ENCODE measurements at places on chromosomes 6 and 20.

DNA sequence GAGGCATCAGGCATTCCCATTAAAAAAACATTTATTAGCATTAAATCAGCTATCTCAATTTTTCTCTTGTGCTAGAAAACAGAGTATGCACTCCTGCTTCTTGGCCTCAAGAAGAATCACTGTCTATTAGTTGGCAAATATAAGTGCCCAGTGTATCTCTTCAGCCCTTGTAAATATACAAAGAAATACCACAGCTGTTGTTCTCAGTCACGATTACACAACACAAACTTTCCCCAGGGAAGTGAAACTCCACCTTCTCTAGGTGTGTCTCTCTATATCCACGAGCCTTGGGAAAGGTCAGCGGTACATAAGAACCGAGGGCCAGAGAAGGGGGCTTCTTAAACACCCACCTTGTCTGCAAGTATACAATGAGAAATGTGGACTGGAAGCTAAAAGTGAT lies 194.7 kb downstream of the PKHD1 start:
- no peak for DNase-seq

DNA sequence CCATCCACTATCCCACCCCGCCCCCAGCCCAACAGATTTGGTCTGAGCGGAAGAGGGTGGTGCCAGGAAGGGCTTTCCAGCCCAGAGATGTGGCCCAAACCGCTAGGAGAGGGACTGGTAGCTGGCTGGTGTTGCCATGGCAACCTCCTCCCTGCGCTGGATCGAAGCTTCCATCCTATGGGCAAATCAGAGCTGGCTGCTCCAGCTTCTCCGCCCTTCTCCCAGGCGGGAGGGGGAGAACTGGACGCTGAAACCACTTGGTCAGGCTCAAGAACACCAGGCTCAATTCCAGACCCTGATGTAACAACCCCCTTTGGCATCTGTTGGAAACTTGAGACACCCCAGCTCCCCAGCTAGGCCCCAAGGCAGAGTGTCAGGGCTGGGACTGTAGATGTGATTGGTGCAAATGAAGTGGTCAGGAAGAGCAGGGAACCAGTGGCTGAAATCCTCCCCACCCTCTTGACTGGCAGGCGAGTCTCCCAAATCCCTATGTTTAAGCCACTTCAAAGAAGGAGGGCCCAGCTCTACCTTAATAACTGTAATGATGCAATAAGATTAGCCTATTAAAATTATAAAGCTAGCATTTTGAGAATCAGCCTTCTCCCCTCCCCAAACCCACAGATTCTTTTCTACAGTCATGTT lies 4.2 kb downstream of the RIMS4 start:
- DNase-seq, result no peak

DNA sequence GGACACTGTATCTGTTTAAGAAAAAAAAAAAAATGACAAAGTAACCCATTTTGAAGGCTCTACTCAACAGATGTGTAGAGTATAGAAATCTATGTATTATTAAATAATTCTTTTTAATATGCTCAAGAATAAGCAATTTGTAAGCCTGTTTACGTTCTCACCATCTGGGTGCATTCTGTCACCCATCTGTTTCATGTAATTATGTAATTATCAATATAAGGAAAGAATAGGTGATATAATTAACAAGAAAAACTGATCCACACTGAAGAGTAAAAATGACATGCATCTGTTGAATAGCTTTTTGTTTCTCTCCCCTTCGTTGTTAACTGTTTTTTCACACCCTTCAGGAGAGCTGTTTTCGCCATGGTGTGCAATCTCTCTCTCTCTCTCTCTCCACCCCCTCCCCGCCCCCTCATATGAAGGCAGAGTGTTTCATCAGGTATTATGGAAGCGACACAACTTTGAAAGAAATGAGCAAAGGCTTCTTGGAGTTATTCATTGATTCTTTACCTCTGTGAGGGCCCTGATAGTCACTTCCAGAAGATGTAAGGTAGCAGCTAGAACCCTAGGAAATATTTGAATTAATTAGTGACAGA lies 154.3 kb upstream of the INSM1 start:
- DNase-seq, result no peak

- DNase-seq, result no peak
These were observed 7.8 kb downstream of the SGK1 start for GRCh38 chr6:134309983-134310605.

- no peak for DNase-seq
These were observed 100.0 kb downstream of the CRYBG1 start for GRCh38 chr6:106460481-106460880.

DNA sequence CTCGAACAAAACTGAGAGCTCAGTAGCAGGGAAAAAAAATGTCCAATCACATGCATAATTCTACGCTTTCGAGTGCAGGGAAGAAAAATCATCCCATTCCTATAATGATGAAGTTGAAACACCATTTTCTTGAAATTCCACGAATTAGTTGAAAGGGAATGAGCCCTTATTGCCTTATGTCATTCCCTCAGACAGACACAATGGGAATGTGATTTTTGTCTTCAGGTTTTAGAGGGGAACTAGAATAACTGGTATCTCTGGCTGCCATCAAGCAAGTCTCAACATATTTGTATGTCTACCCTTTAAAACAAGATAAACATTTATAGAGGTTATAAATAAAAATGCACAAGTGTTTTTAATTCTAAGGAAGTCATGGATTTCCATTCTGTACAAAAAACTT lies 87.9 kb downstream of the KIF13A start:
- no peak for DNase-seq

DNA sequence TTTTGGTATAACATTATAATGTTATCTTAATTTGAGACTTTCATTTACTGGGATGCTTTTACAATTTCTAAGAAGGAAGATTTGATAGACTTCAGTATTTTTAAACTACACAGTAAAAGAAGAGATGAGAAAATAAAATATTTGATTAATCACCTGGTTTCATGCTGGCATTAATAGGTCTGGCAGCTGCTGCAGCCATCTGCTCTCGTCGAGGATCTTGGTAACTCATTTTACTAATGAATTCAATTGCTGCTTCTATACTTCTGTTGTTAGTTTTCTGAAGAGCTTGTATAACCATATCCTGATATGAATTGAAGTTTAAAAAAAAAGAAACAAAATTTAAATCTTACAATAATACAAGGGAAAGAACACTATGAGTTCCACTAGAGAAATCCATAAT lies 23.0 kb downstream of the LATS1 start:
- no peak for DNase-seq

DNA sequence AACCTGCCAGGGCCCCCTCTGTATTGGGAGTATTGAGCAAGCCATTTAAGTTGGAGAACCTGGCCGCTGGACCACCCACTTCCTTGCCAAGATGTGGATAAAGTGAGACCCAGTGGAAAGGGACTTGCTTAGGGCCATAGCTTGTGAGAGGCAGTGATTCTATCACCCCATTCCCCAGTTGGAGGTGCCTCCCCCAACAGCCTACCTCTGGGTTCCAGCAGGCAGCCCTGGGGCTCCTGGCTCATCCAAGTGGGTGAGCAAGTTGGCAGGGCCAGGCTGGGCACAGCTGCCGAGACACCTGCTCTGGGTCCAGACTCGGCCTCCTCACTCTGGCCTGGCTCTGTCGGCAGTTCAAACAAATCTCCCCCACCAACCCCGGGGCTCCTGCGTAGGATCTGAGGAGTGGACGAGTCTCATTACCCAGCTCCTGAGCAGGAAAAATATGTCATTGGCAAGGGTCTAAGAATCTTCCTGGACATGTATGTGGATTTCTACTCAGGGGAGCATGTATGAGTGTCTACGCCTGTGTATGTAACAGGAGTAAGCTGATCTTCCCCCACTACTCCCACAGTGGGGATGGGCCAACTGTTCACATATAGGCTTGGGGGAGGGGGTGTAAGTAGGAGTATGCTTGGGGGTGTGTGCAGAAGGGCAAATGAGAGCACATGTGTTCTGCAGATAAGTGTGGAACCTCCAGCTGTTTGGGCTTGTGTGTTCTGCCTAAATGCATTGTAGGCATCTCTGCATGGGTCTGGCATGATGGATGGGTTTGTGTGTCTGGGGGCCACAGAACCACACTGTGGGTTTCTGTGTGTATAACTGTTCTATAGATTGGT lies 1.9 kb downstream of the ID1 start:
- DNase-seq, result no peak

DNA sequence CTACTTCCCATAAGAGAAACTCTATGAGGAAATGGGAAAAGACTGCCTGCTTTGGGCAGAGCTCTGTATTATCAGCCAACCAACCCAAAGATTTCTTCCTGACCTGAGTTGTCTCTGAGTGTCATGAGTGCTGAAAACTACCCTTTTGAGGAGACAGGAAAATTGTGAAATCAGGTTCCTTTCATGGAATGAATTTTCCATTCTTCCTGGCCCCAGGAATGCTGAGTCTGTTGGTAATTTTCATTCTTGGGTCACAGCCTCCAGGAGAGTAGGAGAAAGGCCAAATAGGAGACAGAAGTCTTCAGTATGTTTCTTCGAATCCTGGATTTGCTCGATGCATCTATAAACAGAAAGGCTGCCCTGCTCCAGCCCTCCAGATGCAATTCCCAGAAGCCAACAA lies 53.6 kb downstream of the SCML4 start:
- no peak for DNase-seq

GRCh38 chr20:43942201-43942590 lies 27.5 kb downstream of the TOX2 start:
- no peak for DNase-seq

- DNase-seq, result no peak
These were observed 23.4 kb upstream of the APMAP start for GRCh38 chr20:25015986-25016385.

DNA sequence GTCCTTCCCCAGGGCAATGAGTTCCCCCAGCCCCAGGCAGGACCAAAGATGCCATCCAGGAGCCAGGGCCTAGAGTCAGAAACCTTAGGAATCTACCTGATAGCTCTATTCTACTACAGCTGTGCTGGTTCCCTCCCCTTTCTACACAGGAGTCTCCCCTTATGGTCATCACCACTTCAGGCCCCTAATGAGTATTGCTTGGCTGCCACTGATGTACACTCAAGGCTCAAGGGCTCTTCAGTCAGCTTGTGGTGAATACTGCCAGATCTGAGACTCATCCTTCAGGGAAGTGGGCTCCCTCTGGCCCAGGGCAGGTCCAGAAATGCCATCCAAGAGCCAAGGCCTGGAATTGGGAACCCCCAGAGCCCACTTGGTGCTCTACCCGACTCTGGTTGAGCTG lies 248.6 kb downstream of the ALDH8A1 start:
- DNase-seq, result no peak

GRCh38 chr6:496649-497048 lies 105.1 kb downstream of the IRF4 start:
- no peak for DNase-seq

DNA sequence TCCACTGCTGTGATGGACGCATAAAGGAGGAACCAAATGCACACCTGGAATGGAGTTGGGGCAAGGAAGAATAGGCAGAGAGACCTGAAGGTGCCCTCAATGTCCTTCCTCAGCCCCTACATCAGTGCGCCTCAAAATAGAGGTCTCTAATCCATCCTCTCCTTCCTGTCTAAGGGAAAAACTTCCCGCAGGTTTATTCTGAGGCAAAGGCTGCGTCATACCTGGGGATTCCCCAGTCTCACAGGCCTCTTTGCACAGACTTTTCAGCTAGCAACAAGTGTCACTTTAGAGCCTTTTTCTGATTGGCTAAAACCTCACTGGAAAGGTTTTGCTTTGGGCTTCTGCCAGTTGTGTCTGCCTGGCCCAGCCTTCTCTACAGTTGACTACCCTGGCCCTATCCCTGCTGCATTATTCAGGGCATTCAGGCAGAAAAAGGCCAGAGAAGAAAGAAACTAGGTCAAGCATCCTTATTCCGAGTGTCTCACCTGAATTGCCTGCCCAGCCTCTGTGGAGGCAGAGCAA lies 1.8 kb upstream of the HLA-DQB1 start:
- DNase-seq, result no peak

Data from AG04449 (cell line).